Activated CD4-positive, alpha-beta memory T cell treated with anti-CD3 and anti-CD28 coated beads for 36 hours (primary cell): ENCODE measurements at places on chromosomes 6 and 20. TPM values are rescaled to one million over a fixed set of nuclear protein-coding genes. Genes with fewer than 3 reads are reported as not detected.

Gene PRSS16
- 2.4 TPM for total RNA-seq

DNA sequence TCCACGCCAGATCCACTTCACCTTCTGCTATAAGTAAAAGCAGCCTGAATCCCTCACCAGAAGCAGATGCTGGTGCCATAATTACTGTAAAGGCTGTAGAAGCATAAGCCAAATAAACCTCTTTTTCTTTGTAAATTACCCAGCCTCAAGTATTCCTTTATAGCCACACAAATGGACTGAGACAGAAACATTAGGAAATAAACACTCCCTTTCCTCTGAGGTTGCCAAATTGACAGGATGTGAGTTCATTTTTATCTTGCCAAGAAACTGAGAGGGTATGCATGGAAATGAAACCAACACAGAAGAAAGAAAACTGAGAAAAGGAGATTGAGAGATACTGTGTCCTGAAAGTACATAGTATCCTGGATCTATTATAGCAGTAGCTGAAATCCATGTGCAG is 481.2 kb downstream of the HAO1 start:
- DNase-seq = no peak

Gene TUBB2B
- not detected for total RNA-seq

Gene IL17A
- total RNA-seq = 35.3 TPM

GRCh38 chr6:54194067-54194466 is 82.8 kb downstream of the MLIP start:
- DNase-seq = no peak

- DNase-seq = peak; percentile 30
Measured at GRCh38 chr6:158854214-158855101, 35.3 kb upstream of the EZR start.

GRCh38 chr6:156827382-156827781 is 50.2 kb downstream of the ARID1B start:
- no peak for DNase-seq

DNA sequence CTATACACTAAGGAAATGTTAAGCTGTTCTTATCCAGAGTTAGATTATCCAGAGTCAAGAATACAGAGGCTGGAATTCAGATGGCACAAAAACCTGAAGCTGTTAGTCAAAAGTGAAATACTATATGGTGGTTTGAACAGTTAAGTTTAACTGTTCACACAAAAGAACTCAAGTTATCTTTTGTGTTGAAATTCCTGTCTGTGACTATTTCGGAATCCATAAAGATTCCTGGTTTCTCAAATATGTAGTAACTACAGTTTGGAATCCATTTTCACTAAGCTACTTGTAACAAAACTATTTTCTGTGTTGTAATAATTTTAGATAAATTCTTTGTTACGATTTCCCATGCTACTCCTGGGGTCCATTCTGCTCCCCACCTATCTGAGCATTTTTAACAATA is 24.5 kb downstream of the FIG4 start:
- DNase-seq = no peak

DNA sequence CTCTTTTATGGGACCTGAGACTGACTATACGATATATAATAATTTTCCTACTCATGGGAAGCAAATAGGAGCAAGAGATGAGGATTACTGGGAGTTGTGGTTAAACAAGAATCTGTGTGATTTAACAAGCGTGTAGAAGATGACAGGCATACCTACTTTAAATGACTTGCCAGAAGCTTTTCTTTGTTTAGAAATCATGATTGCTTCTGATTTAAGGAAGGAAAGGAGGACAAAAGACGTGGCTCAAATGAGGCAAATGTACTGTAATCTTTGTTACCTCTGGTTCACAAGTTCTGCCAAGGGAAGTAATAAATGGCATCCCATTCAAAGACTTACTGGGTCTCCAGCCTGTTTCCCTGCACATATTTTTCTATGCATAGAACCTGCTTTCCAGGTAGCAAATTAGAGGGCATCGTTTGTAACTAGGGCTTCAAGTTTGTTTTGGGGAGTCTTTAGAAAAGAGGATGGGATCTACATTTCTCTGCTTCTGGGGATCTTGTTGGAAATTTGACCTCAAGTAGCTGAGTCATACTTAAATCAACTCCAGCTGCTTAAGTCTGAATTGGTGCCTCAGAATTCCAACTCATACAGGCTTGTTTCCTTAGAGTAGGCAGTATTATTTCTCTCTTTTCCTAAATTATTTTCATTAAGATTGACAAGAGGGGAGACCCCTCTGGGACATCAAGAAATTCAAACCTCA is 2.9 kb upstream of the TRMT11 start:
- no peak for DNase-seq

DNA sequence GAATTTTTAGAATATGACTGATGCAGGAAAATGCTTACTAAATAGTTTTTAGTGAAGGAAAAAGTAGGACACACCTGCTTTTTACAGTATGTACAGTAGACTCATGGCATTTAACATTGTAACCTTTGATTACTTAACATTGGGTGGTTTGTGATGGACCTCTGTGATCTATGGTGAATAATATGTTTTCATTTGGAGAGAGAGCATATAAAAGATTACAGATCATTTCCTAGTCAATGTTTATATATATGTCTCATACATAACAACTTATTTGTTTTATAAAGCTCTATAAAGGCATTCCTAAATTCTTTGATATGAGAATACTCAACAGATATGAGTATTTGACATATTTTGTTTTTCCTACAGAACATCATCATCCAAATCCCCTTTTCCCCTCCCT is 129.3 kb upstream of the PDE7B start:
- DNase-seq = no peak

DNA sequence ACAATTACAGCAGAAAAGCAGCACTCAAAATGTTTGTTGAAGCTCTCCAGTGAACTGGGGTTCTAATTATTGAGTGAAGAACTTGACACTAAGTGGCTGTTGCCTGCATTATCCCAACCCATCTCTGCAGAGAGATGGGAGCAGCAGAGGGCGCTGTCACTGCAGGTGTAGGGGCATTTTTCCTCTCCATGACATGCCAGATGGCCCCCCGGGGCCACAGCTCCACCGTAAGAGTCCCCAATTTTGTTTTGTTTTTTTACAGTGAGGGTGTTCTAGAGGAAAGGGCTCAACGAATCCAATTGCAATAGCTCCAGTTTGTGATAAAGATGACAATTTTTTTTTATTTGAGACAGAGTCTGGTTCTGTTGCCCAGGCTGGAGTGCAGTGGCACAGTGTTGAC is 1.9 kb upstream of the FUCA2 start:
- DNase-seq = peak; percentile 76

DNA sequence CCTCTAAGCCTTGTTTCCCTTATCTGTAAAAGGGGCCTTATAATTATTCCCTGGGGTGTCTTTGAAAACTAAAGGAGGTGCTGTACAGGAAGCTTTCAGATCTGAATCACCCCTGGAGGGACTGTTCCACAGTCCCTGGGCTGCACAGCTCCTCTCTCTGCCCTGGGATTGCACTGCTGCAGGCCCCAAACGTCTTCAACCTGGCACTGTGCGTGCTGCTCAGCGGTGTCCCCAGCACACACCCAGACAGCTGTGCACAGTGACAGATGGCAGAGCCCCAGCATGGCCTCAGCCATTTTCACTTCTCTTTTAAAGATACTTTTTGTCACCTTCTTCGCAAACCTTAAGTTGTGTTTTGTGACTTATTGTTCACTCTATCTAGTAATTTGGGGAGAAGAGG is 50.7 kb upstream of the INSM1 start:
- DNase-seq = no peak

GRCh38 chr6:153140299-153140698 is 9.2 kb upstream of the RGS17 start:
- DNase-seq = no peak

Gene LPA
- not detected for total RNA-seq

DNA sequence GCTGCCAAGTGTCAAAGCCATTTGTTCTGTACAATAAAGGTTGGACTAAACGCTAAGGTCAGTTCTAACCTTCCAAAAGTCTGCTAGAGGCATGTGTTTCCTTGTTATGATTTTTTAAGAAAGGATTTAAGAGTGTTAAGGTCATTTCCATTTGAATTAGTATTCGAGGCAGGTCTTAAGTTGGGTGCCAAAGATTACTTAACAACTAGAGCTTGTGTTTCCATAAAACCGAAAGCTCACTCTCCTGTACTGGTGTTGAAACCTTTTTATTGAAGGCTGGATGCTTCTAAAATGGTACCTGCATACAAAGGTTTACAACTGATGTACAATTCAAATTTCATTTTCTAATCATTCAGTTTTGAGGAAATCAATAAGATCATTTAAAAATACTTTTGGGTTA is 82.4 kb downstream of the RNF144B start:
- no peak for DNase-seq

- DNase-seq = peak; percentile 87
Measured at GRCh38 chr20:25057234-25058050, 497 bp downstream of the ACSS1 start.

Gene DACT2
- total RNA-seq = not detected

DNA sequence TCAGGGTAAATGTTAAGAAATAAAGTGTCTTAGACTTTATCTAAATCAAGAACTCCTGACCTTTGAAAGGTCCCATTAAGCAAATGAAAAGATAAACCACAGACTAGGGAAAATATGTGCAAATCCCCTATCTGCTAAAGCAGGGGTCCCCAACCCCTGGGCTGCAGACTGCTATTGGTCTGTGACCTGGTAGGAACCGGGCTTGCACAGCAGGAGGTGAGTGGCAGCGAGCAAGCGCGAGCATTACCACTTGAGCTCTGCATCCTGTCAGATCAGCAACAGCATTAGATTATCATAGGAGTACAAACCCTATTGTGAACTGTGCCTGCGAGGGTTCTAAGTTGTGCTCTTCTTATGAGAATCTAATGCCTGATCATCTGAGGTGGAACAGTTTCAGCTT is 42.4 kb downstream of the LCA5 start:
- DNase-seq = no peak

DNA sequence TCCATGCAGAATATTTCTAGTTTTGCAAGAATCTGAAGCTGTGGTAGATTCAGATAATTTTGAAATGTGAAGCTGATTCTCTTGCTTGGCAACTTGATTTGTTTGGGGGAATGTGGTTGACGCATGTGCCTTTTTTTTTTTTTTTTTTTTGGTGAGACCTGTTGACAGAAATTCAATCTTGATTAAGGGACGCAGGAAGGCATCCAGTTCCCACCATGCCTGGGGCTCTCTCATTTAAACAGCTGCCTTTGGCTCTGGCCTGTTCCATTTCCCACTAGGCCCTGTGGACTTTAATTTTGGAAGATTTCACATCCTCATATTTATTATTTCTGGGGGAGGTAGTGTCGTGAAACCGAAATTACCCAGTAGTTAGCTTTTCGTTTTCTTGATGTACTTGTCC is 8.6 kb downstream of the TPX2 start:
- no peak for DNase-seq

DNA sequence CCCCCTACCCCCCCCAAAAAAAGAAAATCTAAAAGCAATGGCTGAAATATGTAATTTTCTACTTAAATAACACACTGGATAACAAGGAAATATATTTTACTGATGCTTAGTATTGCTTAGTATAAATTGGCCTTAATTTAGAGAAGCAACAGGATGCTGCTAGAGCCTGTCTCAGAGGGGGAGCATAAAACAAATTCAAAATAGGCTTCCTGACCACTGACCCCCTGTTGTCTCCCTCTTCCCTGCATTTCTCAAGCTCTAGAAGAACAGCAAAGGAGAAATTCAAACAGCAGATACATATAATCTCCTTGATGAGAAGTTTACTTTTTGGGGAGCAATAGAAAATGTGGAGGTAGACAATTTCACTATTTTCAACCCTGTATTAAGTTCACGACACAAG is 631.1 kb upstream of the GJE1 start:
- no peak for DNase-seq

Gene REV3L
- 13.9 TPM for total RNA-seq

DNA sequence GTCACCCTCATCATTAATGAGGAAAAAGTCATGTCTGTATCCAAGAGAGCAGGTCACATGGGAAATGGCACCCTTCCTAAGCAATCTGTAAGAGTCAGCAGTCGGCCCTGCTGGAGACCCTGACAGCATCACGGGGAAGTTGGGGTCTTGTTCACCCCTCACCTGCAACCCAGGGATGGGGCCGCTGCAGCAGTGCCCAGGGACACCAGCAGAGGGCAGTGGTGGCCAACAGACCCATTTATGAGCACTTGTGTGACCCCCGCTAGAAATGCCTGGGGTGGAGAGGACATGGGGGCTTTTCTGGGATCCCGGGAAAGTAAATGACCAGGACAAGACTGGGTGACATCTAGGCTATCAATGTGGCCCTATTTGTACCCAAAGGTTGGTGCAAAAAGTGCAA is 35.9 kb downstream of the ANKRD60 start:
- DNase-seq = peak; percentile 49

GRCh38 chr6:31203345-31203979 is 33.0 kb upstream of the POU5F1 start:
- DNase-seq = peak; percentile 76

DNA sequence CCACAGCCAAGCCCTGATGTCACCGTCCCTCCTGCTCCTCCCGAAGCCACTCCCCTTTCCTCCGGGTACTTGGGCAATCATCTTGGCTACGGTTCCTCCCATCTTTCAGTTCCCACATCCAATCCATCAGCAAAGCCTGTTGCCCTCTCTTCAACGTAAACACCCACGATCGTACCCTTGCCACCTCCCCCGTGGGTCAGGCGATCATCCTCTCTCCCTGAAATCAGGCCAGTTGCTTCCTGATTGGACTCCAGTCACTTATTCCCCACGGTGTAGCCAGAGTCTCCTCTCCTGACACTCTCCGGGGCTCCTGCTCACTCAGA is 44.5 kb downstream of the SULF2 start:
- DNase-seq = no peak

- DNase-seq = peak; percentile 45
Measured at GRCh38 chr20:38304845-38305447, 990 bp downstream of the BPI start.

Gene RIMS4
- total RNA-seq = not detected

- no peak for DNase-seq
Measured at GRCh38 chr6:154508573-154509375, 1.7 kb downstream of the CNKSR3 start.

DNA sequence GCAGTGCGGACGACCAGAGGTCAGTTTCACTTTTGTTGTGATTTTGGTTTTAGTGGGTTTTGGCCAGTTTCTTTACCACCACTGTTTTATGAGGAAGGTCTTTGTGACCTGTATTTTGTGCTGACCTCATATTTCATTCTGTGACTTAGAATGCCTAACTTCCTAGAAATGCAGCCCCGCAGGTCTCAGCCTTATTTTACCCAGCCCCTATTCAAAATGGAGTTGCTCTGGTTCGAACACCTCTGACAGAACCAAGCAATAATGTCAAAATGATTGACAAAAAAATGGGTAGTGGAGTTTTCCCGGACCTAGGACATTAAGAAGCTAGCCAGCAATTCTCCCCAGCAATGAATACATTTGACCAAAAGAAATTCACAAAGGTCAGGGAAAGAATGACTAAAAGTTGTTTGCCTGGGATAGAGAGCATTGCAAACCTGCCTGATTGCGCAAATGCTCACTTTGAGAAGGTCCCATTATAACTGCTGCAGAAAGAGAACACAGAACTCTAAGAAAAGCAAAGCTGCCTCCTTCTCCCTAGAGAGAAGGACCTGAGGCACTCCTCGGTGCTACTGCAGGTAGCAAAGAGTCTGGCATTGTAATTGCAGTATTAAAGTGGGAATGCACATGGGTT is 288.8 kb downstream of the ADGB start:
- DNase-seq = no peak
